ENCODE measurements at places on chromosomes 11 and 22.

GRCh38 chr11:115598257-115598901, 94.2 kb upstream of the CADM1 start:
- no peak for DNase-seq

GRCh38 chr11:126879516-126879915, 121.1 kb downstream of the KIRREL3 start:
- no peak for DNase-seq

GRCh38 chr11:67452141-67452952, at the start of gene GPR152:
Gene GPR152 (minus strand): TSS chr11:67452729. CDS start chr11:67452724, 5 bp downstream.
- DNase-seq = no peak

DNA sequence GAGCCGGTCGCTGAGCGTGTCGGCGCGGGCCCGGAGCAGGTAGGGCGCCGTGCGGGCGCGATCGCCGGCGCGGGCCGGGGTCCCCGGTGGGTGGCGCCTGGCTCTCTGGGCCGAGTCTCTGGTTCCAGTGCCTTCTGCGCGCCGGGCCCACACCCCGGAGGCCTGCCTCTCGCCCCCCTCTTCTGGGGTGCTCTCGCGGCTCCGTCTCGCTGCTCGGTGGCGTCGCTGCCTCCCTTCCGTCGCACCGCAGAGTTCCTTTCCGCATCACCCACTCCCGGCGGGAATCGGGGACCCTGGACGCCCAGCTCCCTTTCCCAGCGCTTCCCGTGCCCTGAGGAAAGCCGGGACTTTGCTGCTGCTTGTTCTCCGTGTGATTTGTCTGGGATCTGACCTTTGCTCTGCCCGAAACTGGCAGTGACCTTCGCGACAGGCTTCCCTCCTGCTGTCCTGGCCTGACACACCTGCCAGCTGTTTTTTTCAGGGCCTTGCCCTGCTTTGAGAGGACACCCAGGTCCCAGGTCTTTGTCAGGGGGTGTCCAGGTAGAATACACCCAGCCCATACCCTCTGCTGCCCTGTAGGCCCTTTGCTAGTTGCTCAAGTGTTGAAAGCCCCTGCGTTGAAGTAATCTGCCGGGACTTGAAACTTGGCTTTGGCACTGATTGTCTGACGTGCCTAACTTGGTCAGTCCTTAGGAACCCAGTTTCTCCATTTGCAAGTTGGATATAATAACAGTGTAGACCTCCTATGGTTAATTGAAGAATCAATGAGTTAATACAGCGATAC, 711 bp downstream of the FDX1 start:
- DNase-seq = peak; percentile 62

DNA sequence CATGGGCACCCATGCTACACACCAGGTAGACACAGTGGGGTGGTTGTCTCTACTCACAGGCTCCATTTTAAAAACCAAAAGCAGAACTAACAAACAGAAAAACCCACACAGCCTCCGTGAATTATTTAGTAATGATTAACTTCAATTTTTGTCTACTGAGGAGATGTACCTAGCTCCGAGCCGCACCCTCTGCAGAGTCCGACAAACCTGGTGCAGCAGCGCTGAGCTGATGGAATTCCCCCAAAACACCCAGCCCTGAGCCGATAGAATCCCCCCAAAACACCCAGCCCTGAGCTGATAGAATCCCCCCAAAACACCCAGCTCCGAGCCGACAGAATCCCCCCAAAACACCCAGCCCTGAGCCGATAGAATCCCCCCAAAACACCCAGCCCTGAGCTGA, 927.0 kb downstream of the BRD1 start:
- DNase-seq = no peak

- peak; percentile 80 for DNase-seq
Measured at GRCh38 chr11:73404048-73404447, 27.8 kb downstream of the RELT start.

DNA sequence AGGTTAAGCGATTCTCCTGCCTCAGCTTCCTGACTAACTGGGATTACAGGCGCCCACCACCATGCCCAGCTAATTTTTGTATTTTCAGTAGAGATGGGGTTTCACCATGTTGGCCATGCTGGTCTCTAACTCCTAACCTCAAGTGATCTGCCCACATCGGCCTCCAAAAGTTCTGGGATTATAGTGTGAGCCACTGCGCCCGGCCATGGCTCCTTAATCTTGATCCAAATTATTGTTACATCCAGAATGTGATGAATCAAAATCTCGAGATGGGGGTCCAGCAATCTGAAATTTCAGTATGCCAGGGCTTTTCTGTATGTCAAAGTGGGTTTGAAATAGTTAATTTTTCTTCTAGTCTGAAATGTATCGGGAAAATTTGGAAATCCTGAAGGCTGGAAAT, 3.7 kb downstream of the RPL27A start:
- no peak for DNase-seq

GRCh38 chr11:95790933-95791708, 823 bp downstream of the CEP57 start:
- DNase-seq = peak; percentile 64

- no peak for DNase-seq
Measured at GRCh38 chr11:1302041-1302460, 7.4 kb downstream of the TOLLIP start.

DNA sequence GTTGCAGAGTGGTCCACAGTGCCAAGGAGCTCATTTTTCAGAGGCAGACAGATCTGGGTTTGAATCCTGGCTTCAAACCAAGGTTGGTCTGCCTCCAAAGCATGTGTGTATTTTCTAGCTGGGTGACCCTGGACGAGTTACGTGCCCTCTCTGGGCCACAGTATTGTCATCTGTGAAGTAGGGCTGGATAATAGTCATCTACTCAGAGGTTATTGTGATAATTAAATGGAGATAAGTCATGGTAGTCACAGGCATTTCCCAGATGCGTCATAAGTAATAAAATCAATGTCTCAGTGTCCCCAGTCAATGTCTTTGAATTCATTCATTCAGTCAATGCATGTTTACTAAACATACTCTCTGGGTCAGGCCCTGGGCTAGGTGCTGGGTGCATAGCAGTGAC, 8.6 kb downstream of the OMP start:
- DNase-seq = no peak

DNA sequence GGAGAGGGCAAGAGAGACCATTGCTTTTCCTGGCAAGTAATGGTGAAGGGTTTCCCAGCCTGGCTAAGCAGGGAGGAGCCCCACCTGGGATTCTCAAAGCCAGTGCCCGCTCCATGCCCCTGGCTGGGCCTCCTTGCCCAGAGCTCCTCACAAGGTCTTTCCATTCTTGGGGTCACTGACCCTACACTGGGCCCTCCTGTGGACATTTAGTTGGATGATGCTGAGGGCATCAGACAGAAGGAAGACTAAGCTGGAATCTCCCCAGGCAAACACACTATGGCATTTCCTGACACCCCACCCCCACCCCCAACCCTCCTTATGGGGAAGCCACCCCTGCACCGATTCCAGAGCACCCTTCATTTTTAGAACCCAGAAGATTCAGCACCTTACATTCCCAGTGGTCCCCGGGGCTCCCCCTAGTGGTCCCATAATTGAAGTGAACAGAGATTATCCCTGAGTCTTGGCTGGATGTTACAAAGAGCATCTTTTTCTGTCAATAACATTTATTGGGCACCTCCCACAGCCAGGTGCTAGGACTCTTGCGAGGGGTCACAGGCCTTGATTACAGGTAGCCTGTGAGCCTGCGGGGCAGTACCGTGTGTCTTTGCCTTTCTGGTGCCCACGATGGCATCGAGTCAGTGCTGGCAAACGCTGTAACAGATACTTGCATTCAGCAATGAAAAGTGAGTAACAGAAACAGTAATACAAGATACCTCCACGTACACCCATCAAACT, 548.5 kb downstream of the BUD13 start:
- DNase-seq = peak; percentile 43

- no peak for DNase-seq
Measured at GRCh38 chr11:118001494-118001971, 15.3 kb downstream of the IL10RA start.

- no peak for DNase-seq
Measured at GRCh38 chr11:59088162-59088561, 2.1 kb downstream of the GLYATL1B start.

GRCh38 chr11:45687836-45688235, 22.4 kb upstream of the CHST1 start:
- DNase-seq = no peak

DNA sequence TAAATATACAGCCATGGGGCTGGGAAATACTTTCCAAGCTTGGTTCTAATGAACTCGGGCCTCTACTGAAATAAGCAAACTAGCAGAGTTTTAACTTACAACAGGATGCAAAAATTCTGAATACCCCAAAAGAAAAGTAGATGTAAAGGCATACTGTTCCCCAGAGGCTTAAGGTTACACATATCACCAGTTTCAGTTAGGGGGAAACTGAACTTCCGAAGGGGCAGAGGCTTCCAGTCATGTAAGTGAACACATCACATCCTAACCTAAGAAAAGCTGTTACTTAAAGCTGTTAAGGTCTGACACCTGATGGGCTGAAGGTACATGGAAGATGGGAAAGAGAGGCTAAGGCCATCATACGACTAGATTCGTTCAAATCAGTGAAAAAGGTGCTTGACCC, 2.3 kb downstream of the GAB2 start:
- no peak for DNase-seq

- no peak for DNase-seq
Measured at GRCh38 chr22:48393041-48393370, 1434.7 kb downstream of the BRD1 start.
